ENCODE measurements at places on chromosomes 1 and 21.

DNA sequence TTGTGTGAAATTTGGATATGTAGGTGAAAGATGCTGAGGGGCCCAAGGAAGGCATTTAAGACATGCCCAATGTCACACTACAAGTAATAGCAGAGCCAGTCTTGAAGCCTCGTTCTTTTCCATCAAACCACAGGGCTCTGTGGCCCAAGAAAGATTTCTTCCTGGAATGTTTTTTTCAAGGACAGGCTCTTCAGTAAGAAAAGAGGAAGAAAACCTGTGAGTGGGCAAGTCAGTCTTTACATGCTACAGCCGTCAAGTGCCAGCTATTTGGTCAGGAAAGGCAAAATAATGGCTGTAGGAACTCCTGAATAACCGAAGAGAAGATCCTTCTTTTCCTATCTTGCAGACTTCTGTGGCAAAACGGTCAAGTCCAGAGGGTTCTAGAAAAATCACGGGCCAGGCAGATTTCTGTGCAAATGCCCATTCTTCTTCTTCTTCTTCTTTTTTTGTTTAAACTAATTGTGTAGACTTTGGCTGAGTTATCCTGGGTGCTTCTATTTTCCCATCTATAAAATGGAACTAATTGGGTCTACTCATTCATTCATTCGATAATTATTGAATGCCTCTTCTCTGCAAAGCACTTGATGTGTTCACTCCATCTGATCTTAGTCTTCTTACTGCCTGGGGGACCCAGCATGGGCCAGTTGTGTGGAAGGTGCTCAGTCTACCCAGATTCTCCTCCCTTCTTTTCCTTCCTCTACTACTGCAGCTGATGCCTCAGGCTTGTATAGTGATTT, 1.9 kb upstream of the ID3 start:
- no peak for DNase-seq

- peak; percentile 70 for DNase-seq
These were observed 146.6 kb downstream of the SPATA46 start for GRCh38 chr1:162230096-162230495.

GRCh38 chr1:199804526-199804925, 223.0 kb upstream of the NR5A2 start:
- no peak for DNase-seq

GRCh38 chr1:246169019-246169418, 338.1 kb downstream of the SMYD3 start:
- no peak for DNase-seq

DNA sequence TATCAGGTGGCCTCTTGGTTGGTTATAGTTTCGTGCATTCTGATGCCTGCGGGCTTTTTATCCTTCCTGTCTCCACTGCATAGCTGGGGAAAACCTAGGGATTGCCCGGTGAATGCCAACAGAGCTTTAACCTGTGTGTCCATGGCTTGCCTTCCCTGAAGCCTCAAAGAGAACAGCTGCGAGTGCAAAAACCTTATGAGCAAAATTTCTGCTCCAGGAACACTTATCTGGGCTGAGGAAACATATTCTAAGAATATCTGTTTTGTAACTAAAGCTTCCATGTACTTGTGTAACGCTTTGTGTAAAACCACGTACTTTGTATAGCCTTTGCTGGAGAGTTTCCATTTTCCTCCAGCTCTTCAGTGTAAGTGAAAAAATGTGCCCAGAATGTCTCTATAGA, 7.2 kb downstream of the CNST start:
- DNase-seq, result no peak

GRCh38 chr1:163981500-163982030, 577.4 kb upstream of the PBX1 start:
- DNase-seq, result no peak

DNA sequence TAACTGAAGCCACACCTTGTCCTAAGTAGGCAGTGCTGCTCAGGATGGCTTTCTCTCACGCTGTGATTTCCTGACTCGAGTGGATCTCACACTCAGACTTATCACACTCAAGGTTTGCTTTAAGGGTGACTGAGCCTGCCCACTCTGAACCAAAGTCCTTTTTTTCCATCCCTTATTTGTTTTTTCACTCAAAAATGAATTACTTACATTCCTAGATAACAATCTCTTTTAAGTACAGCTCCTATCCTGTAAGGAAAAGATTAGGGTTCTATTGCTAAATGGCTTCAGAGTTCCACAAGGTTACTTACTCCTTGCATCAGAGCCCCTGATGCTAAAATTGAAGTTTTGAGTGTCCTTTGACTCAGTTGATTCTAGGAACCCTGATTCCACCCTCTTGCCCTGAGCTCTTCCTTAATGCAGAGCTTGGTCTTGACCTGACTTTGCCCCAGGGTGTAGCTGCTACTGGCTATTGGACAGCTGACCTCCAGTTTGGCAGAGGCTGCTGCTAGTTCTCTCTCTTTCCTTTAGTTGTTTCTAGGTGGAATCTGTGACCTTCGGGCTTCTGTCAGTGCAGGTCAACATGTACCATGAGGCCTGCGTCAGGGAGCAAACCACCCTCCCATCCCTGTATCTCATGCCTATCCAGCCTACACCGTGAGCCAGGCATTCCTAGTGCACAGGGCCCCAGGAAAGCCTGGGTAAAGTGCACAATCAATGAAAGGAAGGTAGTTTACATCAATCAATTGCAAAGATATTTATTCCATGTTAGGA, 80.1 kb upstream of the CD55 start:
- DNase-seq, result no peak

GRCh38 chr1:216434232-216434631, 11.0 kb upstream of the USH2A start:
- DNase-seq, result no peak

- DNase-seq, result no peak
These were observed 37.5 kb downstream of the DISP1 start for GRCh38 chr1:222852326-222852725.

GRCh38 chr1:154837672-154838171, 32.4 kb downstream of the KCNN3 start:
- DNase-seq, result no peak

DNA sequence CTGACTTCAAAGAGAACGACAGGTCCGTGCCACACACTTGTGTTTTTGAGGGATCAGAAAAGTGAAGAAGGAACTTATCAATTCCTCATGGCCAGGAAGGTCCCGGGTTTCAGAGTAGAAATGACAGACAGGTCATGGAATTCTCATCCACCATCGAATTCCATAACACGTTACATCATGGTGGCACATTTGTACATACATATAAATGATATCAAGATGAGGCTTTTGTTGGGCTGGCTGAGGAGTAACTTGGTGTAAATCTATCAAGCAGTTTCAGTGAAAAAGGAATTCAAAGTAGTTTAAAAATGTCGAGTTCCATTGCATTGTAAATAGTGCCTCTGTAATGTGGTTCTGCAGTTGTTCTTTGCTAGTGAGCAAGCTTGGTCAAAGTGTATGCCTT, 22.9 kb upstream of the GNPAT start:
- DNase-seq, result no peak

DNA sequence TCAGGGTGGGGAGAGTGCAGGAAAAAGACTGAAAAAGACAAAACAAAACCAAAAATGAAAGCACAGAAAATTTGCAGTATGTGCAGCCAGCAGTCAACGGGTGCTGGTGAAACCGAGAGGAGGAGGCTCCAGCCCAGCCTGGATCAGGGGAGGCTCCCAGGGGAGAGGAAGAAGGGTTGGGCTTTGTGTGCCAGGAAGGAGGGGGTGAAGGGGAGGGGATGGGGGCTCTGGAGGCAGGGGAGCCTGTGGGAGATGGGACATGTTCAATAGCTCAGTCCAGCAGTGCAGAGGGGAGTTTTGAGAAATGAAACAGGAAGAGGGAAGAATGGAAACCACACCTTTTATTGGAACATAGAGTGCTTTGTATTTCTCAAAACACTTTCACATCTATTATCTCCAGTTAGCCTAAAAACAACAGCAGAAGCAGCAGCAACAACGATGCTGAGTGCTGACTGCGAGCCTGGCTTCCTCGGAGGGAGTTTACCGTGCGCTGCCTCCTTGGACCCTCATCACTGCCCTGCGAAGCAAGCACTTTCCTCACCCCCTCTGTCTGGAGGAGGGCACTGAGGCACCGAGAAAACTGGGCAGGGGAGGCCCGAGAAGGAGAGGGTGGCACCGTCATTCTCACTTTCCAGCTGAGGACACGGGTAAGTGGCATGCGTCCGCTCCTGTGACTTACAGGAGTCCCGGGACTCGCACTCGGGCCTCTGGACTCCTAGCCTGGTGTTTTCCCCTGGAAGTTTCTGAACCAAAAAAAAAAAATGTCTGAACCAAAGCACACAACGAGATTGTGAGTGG, 62.9 kb downstream of the MDM4 start:
- peak; percentile 75 for DNase-seq

- DNase-seq, result no peak
These were observed 6.5 kb downstream of the A3GALT2 start for GRCh38 chr1:33314416-33314815.

- DNase-seq, result no peak
These were observed 427.1 kb upstream of the CXADR start for GRCh38 chr21:17085707-17086106.

- DNase-seq, result no peak
These were observed 91.2 kb downstream of the ATP6V1G3 start for GRCh38 chr1:198449261-198449660.

DNA sequence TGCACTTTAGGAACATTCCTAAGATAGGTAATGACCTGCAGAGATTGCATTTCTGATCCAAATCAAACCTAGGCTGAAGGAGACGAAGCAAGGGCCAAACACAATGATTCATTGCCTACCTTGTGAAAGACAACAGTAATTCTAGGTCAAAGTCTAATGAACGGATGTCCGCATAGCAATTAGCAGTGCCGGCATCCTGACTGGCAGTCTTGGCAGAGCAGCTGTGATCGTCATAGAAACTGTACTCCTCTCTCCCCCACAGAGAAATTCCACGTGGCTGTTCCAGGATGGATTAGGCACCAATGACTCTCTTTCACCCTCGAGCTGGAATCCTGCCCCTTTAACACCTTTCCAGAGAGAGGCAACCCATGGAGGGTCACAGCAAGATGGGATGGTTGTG, 28.9 kb upstream of the VAV3 start:
- DNase-seq, result no peak

GRCh38 chr1:192581131-192581927, 5.8 kb downstream of the RGS1 start:
- no peak for DNase-seq

DNA sequence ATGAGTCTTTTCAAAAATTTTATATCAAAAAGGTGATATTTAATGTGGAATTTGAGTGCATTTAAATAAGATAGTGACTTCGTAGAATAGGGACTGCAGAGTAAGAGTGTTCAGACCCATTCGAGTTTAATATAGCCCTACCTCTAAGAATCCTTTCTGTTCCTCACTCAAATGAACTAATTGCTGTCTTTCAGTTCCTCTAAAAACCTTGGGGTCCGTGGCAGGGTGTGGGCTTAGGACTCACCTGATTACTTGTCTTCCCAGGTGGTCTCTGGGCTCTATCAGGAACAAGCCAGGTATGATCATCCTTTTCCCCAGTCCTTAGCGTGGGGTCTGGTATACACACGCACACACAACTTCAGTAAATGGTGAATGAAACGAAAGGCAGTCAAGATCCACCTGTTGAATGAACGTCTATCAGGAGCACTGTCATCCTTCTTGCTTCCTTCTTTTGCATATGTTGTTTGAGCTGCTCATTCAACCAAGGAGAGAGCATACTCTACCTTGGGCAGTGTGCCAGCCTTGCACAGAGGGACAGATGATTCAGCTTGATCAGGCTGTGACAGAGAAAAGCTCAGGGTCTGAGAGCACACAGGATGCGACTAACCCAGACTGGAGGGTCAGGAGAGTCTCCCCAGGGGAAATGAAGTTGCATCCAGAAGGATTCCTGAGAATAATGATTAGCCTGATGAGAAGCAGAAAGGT, 1.2 kb upstream of the RNF11 start:
- peak; percentile 51 for DNase-seq

DNA sequence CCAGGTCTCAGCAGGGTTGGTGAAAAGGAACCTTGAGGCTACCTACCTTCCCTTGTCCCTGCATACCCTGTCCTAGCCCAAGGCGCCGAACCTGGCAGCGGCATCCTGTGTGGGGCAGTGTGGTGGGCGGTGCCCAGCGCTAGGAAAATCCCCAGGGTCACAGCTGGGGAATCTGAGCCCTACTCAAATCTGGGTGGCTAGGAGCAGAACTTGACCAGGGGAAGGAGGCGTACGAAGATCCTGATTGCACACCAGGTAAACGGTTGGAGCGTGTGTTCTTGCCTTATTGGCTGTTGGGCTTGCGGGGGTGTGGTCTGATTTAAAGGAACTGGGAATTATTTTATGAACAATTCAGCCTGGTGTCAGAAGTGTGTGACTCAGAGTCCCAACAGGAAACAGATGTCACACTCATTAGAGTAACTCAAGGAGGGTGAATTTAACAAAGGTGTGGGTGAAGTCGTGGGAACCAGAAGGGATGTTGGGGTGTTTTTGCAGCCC, 118.6 kb downstream of the LRIG2 start:
- DNase-seq, result no peak

GRCh38 chr1:11535761-11536572, 57.0 kb downstream of the DISP3 start:
- no peak for DNase-seq

DNA sequence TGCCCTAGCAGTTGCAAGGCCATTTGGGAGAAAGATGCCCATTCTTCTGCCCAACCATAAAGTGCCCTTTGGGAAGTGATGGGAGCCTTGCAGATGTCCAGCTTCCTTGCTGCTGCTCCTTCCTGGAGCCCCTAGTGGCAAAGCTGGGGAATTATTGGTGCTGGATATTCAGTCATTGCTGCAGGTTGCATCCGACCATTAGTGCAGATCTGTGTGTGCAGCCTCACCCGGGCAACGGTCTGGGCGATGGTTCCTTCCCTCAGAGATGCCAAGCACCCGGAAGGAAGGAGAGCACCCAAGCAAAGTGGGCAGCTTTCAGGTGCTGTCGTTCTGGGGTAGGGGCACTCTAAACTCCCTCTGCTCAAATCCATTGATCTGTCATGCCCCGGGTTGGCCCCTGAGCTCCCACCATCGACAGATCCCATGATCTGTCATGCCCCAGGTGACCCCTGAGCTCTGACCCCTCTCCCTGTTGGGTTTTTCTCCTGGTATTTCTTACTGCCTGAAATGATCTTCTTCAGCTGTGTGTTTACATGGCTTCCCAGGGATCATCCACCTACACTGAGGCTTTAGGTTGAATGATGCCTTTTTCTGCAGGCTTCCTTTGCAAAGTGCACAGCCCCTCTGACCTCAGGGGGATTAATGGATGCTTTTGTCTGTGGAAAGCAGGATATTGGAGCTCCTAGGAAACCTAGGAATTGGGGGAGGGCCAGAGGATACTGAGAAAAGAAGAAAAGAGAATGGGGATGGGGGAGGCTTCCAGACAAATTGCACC, 467.5 kb downstream of the PTPRU start:
- peak; percentile 71 for DNase-seq
